Activated T-cell treated with anti-CD3 and anti-CD28 coated beads for 4 hours (primary cell): ENCODE measurements at places on chromosomes 4 and X.

DNA sequence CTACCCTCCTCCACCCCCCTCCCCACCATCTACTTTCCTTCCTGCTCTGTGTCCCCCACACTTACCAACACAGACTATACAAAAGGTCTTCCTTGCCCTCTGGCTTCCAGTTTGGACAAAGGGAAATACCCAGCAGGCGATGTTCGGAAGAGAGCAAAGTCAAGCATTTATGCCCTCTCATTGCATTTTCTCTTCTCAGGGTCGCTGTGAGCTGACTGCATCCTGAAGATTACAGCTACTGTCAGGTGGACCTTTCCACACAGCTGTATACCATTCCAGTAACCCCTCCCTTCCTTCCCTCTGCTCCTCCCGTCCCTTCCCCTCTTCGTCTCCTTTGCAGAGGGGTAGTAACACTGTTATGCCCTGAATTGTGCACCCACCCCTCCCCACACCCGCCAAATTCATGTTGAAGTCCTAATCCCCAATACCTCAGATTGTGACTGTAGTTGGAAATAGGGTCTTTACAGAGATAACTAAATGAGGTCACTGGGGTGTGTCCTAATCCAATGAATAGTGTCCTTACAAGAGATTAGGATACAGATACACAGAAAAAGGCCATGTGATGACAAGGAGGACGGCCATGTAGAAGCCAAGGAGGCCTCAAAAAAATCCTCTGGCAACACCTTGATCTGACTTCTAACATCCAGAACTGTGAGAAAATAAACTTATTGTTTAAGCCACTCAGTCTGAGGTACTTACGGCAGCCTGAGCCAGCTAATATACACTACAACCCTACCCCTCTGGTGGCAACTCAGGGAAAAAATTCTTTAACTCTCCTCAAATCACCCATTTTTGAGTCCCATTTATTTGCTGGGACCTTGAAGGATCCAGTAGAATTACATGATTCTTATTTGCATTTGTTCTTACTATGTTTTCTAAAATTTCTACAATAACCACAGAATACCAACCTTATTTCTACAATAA lies 11.7 kb downstream of the MORF4L2 start:
- DNase-seq: no peak

DNA sequence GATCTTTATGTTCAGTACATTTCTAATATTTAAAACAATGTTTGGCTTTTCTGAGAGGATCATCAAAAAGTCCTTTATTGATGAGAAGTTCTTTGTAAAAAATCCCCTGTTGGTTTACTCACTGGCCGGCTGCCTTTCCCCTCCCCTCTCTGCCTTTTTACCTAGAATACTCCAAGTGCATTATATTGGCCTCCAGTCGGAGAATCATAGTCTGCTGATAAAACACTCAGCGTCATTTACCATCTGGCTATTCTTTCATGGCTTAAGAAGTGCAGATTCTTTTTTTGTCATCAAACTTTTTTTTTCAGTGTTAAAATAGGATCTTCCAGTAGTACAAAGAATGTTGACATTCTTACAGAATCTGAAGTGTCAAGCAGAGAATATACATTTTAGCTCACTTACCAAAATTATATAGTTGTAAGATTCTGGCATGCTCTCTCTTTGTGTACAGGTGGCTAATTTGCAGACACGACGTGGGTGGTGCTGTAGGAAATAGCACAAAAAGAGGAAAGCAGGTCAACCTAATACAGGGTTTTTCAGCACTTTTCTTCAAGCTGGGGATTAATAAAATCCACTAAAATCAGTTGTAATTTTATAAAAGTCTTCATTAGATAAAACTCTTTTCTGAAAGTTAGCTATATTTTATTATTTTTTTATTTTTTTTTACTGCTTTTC lies 731.8 kb downstream of the KCTD8 start:
- no peak for DNase-seq

DNA sequence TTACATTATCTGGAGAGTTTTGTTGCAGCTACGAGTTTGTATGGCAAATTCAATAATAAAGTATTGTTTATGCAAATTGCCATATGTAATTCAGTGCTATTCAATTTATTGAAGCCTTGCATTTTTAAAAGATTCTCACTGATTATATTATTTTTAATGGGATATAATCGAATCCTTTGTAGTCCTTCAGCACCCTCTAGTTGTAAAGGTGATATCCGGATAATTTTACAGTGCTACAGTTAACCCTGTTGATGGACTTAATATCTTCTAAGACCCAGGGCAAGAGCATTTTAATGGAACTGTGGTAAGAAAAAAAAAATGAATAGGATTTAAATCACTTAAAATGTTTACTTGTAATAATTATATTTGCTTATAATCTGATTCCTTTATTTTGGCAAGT lies 48.5 kb upstream of the GRIA2 start:
- no peak for DNase-seq

- no peak for DNase-seq
Measured at GRCh38 chr4:159498446-159499115, 395.7 kb downstream of the RAPGEF2 start.

DNA sequence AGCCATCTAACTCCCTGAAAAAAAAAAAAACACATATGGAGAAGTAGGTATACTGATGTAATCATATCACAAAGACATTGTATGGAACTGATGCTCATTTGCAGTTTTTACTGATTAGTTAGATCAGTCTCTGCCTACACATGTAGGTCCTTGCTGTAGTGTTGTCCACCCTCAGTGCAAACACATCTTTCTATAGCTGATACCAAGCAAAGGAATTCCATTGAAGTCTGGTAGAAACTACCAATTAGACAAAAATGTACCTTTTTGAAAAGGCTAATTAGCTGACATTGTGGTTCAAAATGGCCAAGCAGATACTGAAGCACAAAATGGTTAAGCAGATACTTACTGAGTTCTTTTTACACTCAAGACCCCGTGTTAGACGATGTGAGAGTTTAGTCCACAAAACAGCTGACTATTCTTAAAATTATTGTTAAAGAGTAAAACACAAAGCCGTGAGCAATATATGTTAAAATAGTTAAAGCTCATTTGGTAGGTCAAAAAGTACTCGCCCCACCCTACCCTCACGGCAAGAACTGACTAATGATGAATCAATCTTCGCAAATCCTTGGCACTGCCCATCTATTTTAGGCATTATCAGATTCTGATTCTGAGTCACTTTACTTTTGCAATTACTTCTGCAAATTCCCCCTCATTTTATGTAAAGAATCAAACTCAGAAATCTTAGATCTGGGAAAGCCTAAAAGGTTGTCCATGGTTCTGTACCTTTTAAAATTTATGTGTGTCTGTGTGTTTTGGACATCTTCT lies 40.4 kb downstream of the COL4A6 start:
- no peak for DNase-seq

GRCh38 chrX:11386812-11387211 lies 93.6 kb downstream of the AMELX start:
- no peak for DNase-seq

- DNase-seq: no peak
Measured at GRCh38 chr4:13322681-13323101, 161.4 kb downstream of the RAB28 start.

DNA sequence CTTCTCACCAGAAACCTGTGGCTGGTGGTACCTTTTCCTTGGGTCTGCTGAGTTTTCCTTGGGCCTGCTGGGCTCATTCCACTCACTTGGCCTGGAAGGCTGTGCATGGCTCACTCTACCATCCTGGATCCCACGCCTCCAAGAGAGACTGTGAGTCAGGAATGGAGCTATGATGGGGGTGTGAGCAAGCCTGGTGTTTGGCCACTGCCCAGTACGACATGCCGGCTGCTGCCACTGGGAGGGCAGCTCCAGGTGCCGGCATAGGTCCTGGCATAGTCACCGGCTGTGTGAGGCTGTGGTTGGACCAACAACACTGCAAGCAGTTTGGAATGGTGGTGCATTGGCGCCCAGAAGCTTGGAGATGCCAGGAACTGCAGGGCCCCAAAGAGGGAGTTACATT lies 721.7 kb downstream of the PCDH18 start:
- no peak for DNase-seq

DNA sequence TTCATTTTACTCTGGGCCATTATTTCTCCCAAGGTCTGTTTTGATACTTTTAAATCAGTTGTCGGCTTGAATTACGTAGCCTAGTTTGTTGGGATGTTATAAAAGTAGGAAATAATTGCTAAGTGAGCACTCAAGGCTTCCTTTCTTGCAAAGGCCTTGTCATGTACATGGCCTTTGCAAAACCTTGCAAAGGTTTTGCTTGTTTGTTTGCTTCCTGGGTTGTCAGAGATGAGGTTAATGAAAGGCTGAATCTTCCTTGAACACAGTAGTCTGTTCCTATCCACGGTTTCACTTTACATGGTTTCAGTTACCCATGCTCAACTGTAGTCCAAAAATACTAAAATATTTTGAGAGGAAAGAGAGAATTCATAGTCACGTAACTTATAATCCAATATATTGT lies 113.5 kb downstream of the NAA11 start:
- DNase-seq: no peak

- no peak for DNase-seq
Measured at GRCh38 chrX:97682991-97683840, 799.5 kb downstream of the RPA4 start.

GRCh38 chr4:185578284-185578683 lies 43.0 kb upstream of the PDLIM3 start:
- DNase-seq: no peak

GRCh38 chrX:97547877-97548578 lies 664.3 kb downstream of the RPA4 start:
- DNase-seq: no peak

DNA sequence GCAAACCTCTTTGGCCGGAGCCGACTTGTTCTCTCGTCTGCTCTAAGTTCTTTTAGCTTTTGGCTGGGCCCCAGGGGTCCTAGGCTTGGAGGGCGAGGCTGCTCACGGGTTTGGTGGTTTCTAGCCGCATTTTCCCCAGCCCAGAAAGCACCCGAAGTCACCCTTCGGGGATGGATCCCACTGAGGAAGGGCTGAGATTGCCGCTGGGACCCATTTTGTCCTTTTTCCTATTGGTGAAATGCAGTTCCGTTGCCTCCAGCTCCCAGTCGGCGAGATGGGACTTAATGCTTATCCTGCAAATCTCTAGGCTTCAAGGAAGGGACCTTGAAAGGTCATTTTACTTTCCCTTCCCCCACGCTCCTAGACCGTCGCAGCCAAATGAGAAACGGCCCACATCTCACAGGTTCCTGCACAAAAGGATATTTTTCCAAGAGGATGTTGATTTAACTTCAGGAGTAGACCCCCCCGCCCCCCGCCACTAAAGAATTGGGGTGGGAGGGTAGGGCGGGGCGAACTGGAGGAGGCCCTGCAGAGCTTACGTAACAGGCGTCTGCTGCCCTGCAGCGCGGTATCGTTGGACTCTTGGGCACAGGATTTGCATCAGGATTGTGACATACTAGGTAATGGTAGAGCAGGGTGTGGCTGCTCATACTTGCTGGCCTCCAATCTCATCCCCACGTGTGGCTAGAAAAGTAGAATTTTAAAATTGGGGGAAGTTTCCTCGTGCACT lies 564 bp downstream of the PGK1 start:
- no peak for DNase-seq

DNA sequence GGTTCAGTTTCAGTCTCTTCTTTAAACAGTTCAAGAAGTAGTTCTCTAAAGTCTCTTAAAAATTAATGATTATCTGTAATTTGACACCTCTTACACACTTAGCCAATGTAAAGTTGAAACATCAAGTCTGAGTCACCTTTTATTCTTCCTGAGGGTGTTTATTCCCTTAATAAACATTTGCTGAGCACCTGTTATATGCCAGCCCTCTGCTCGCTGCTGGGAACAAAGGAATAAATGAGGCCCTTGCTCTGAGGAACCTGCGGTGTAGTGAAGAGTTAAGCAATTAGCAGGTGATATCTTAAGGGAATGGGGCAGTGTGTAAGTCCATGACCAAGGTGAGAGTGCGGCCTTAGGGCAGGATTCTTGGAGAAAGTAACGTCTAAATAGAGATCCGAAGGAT lies 5.2 kb upstream of the NDNF start:
- DNase-seq: no peak

DNA sequence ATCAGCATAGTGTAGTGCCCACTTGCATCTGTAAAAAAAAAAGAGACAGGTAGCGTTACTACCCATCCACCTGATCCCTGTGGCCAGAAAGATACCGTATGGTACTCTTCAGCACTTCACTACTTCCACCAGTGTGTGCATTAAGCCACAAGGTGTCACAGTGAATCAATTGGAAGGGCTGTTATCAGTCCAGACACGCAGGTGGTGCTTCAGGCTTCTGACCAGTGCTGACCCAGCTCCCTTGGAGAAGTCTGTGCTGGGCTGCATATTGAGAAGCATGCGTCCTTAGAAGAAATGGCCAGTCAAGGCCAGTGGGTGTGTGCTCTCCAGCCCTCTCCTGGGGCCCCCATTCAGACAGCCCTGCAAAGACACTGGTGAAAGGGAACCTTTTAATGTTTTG lies 10.6 kb downstream of the LDB2 start:
- no peak for DNase-seq

DNA sequence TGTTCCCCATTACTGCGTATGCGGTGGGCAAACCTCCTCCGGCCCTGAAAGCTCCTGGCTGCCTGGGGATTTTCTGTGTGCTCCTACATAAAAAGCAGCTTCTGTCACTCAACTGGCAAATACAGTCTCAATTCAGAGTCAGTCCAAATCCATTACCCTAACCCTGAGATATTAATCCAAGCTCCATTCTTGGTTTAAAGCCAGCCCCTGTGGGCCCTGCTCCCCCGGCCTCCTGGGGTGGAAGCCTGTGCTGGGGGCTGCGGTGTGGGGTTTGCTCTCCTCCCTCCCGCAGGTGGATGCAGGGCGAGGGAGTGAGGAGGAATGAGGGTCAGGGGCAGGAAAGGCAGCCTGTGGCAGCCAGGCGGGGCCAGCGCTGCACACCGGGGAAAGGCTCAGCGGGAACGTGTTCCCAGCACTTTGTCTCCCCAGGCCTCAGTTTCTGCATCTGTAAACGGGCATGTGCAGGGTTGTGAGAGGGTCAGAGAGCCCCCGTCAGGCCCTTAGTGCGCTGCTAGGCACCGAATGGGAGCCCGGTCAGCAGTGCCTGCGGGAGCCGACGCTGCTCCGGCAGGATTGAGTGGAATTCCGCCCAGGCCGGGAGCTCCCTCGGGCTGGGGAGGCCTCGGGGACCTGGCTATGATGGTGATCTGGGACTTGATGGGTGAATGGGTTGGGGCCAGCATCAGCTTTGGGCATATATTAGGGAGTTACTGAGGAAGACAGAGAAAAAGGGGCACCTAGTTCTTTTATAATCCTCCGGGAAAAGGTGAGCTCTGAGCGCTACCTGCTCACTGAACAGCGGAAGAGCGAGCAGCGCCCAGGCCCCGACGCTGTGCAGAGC lies 6.3 kb upstream of the RGS12 start:
- no peak for DNase-seq
